Muscle of back (tissue), 13 donors: ENCODE measurements at places on chromosomes 16 and 17.

GRCh38 chr16:2019921-2020831, 591 bp downstream of the NPW start:
- no peak for DNase-seq

DNA sequence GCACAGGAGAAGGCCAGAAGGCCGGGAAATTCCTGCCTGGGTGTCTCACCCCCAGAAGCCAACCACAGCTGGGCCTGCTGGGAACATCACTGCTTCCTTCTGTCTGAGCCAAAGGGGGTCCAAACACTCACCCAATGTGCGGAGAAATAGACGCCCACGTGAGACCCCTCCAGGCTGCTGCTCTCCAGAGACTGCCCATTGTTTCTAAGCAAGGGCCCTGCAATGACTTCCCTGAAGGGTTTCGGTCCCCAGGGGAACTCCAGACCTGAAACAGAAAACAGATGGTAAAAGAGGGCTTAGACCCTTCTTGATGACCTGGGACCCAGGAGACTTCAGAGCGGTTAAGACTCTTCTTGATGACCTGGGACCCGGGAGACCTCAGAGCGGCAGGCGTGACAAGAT, 41.3 kb downstream of the MRM3 start:
- DNase-seq: no peak

- no peak for DNase-seq
These were observed 157.5 kb upstream of the NLRP1 start for GRCh38 chr17:5741810-5742209.

- DNase-seq: no peak
These were observed 45.1 kb downstream of the TNFRSF13B start for GRCh38 chr17:16926571-16927451.

- DNase-seq: no peak
These were observed 44.7 kb upstream of the DNAH17 start for GRCh38 chr17:78621720-78622490.

DNA sequence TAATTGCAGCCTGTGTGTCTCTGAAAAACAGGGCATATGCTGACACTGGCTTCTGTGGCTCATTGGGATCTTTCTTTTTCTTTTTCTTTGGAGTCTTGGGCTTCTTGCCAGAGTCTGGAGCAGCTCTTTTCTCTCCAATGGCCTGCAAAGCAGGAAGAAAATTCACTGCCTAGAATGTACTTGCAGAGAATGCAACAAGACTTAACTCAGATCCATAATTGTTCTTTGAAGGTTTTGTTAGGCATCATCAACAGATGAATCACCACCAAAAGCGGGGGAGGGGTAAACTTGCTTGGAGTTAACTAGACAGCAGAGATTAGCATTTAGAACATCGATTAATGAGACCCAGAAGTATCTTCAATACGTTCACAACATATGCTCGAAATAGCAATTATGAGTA, 100.9 kb downstream of the TOX3 start:
- DNase-seq: no peak

DNA sequence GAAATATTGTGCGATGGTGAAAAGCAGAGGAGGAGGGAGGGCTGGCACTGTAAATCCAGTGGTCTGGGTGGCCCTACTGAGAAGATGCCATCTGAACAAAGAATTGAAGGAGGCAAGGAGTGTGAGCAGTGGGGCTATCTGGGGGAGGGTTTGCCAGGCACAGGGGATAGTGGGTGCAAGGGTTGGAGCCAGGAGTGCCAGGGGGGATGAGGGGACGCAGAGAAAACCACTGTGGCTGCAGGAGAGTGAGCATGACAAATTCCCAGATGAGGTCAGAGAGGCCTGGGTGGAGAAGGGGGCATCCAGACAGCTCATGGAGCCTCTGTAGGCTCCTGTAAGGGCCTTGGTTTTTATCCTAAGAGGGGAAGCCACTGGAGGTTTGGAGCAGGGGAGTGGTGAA, 4.8 kb downstream of the XYLT2 start:
- no peak for DNase-seq

- DNase-seq: no peak
These were observed 5.3 kb upstream of the NUDT16L1 start for GRCh38 chr16:4687946-4688673.

DNA sequence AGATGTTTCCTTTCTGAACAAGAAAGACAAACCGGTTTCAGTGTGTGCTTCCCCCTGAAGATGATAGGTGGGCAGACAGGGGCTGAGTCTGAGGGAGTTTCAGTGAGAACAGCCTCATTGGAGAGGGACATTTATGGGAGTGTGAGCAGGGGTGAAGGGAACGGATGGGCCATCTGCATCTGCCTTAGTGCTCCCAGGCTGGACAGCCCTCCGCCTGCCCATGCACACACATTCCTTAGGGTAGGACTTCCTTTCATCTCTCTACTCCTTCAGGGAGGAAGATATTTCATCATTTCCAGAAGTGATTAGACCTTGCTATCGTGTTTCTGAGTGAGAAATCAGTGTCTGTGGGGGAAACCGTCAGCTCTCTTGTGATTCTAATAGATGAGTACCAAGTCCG, 3.8 kb downstream of the SHISA6 start:
- DNase-seq: peak; percentile 42

- no peak for DNase-seq
These were observed 2.4 kb downstream of the SLC16A3 start for GRCh38 chr17:82231312-82231561.

GRCh38 chr16:49452578-49452977, 79.0 kb downstream of the C16orf78 start:
- DNase-seq: no peak

- no peak for DNase-seq
These were observed 13.0 kb downstream of the ACTG1 start for GRCh38 chr17:81499601-81499970.

DNA sequence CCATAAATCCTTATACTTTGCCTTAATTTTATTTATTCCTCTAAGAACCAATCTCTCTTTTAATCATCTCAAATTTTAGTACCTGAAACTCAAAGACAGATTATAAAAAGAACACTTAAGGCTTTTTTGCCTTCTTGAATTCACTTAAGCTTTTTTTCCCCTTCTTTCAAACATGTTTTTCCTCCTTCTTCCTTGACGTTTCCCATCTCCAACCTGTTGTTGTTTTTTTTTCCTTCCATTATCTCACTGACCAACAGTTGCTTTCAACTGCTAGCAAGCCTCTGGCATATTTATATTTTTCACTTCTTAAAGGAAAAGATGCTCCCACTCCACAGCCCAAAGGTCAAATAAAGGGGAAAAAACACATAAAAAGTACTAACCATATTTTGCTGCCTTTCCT, 32.2 kb downstream of the SPOP start:
- no peak for DNase-seq

GRCh38 chr16:9007177-9007794, 43.6 kb upstream of the USP7 start:
- DNase-seq: no peak

- no peak for DNase-seq
These were observed 9.6 kb downstream of the KIF19 start for GRCh38 chr17:74335529-74336062.

- DNase-seq: no peak
These were observed 3.5 kb upstream of the CD68 start for GRCh38 chr17:7575959-7576358.

GRCh38 chr16:88624481-88624880, 13.9 kb upstream of the IL17C start:
- DNase-seq: no peak

- no peak for DNase-seq
These were observed 24.4 kb upstream of the ADCY9 start for GRCh38 chr16:4140652-4141051.

DNA sequence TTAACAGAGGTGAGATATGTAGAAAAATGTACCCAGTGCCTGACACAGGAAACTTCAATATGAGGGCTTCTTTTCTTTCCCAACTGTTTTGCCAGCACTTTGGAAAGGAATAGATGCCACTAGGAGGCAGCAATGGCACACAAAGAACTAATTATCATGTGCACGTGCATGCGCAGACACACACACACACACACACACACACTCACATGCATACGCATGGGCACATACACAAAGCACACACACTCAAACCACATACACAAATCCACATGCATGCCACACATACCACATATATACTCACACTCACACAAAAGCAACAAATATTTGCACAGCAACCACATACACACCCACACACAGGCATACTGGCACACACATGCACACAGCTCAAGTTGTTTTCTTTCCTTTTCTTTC, 8.8 kb upstream of the CEP112 start:
- DNase-seq: peak; percentile 42

- DNase-seq: no peak
These were observed 3.8 kb downstream of the SLC46A1 start for GRCh38 chr17:28402224-28402630.

DNA sequence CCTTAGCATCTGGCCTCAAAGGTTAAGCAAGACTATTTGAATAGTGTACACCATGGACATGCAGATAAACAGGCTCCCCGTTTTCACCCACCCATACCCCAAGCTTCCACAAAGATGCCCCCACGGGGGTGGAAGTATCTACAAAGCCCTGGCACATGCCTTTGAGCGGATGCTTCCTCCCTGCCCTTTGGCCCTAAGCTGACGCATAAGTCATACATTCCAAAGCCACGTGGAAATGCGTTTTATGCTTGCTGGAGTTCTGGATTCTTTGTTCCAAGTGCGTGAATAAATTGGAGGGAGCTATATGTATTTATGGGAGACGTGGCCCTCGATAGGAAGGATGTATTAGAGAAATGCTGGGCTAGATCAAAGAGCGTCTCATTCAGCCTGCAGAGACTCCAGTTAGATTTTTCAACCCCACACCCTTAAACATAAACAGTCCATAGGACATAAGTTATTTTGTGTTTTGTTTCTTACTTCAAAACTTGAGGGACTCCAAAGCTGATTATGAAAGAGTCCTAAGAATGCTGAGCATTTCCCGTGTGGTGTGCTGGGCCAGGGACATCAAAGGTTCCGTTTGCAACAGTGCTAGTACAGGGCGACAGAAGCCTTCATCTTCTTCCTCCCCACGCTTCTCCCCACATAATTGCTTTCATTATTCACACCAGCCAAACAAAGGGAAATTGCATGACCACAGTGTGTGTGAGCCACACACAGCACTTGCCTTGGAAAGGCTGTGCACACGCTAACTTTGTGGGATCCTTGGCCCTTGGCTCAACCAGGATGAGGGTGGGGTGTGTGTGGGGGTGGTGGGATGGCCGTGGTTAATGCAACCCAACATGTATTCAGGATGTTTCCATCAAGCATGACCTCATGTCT, 73.6 kb downstream of the WIPI1 start:
- DNase-seq: no peak

DNA sequence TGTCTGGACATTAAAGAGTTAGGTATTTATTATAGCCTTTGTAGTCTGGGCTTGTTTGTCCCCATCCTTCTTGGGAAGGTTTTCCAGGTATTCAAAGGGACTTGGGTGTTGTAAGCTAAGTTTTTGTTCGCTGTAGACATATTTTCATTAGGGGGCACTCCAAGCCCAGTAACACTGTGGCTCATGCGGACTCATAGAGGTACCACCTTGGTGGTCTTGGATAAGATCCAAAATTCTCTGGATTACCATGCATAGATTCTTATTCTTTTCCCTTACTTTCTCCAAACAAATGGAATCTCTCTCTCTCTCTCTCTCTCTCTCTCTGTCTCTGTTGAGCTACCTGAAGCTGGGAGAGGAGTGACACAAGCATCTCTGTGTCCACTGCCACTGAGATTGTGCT, 48.9 kb downstream of the ERCC4 start:
- DNase-seq: no peak

DNA sequence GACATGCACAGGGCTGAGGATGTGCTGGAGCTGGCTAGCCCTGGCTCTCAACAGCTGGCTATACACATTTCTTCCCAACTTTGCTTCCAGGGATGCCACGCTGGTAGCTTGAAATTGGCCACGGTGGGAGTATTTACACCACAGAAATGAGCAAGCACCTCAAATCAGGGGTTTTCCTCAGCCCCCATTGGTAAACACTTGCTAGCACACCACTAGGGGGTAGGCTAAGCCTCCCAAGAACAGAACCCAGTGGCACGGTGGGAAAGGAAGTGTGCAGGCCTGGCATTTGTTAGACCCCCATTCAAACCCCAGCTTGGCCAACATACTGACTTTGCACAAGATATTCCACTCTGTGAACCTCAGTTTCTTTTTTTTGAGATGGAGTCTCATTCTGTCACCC, 12.9 kb downstream of the DRC3 start:
- DNase-seq: no peak

DNA sequence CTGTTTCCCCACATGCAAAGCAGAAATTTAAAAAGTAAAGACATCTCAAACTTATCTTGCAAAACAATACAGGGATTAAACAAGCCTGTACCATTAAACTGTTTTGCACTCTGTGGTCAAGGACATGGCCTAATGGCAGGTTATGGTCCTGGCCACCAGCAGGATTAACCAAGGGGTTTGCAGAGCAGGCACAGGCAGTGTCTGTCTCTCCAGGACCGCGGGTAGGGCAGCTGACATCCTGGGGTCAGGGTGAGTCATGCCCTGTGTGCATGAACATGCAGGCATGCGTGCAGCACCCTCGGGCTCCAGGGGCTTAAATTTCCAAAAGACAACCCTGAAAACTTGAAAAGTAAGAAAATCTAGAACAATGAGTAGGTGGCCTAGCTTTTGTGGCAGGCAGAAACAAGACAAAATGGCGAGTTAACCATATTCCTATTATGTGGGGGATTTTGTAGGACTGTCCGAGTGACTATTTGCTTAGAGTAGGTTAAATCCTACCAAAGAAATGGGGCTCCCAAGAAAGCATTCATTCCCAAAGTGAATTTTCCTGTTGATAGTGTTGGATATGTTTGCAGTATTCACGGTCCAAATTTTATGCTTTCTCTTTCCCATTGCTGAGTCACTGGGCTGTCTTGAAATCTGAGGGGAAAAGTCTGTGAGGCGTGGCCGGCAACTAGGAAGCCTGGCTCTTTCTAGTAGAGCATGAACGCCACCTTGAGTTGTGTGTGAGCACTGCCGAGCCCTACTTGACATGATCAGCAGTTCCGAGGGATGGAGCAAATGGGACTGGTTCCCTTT, 158.4 kb upstream of the FAM20A start:
- DNase-seq: peak; percentile 96

DNA sequence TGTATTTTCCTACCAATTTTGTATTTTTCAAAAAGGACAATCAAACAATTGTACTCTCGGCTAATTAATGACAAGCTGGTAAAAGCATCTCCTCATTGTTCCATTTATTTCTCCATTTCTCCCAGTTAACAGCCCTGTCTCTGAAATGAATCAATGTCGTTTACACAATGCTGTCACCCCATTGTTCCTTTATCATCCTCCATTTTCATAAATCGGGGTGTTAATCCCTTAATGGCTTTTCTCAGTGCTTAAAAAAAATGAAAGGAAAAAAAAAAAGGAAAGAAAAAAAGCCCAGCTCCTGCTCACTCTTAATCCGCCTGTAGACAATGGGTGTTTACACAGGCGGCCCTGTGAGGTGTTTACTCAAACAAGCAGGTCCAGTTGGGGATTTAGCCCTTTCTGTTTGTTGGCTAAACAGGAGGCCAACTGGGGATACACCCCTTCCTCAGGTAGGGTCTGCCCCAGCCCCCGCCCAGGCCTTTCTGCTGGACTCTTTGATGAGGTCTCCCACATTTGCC, 86.8 kb upstream of the SALL1 start:
- DNase-seq: no peak
